SJSA1 (cell line): ENCODE measurements at places on chromosomes 2 and 18.

- no peak for DNase-seq
- peak overlapping the region; percentile 93 for H3K27ac ChIP-seq
- H3K36me3 ChIP-seq, result no peaks in the 10 kb centered on the region
- H3K4me3 ChIP-seq, result no peak overlapping the region
- H3K27me3 ChIP-seq, result no peaks in the 10 kb centered on the region
- peaks cover 52% of the 10 kb centered on the region for H3K4me1 ChIP-seq
Measured at GRCh38 chr2:150526006-150526405, 38.5 kb upstream of the RND3 start.

DNA sequence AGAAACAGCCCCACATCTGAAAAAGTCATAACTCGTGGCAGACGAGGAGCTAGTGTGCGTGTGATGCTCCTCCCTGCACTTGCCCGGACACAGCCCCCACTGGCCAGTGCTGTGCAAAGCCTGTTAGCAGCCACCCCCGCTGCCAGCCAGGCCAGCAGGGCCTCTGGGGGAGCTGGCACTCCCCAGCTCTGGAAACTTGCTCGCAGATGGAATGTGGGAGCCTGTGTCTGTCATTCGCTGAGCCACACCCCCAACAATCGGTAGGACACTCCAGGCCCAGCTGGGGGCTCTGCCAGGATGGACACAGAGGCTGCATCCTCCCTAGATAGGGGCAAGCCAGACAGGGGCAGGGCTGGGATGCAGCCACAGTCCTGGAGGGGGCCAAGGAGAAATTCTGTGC is 62.4 kb upstream of the ATG16L1 start:
- no peaks in the 10 kb centered on the region for H3K27me3 ChIP-seq
- H3K27ac ChIP-seq, result no peak overlapping the region
- DNase-seq, result no peak
- H3K36me3 ChIP-seq, result no peaks in the 10 kb centered on the region

DNA sequence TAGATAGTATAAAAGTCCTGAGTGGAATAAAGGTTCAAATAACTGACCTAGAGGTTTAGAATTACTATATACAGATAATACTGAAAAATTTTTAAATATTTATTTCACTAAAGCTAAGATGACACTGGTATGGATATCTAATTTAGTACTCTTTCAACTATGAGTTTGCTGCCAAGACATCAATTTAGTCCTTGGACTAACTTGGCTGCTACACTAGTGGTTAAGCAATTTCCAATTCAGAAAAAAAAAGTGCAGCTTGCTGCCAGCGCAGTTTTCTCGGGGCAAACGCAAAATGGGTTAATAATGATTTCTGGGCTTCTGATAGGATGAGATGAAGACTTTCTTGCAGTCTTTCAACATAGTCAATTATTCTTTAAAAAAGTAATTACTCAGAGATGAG is 10.8 kb downstream of the BUB1 start:
- peaks cover 89% of the 10 kb centered on the region for H3K36me3 ChIP-seq
- H3K27me3 ChIP-seq, result no peaks in the 10 kb centered on the region
- no peak for DNase-seq
- H3K4me1 ChIP-seq, result no peaks in the 10 kb centered on the region

DNA sequence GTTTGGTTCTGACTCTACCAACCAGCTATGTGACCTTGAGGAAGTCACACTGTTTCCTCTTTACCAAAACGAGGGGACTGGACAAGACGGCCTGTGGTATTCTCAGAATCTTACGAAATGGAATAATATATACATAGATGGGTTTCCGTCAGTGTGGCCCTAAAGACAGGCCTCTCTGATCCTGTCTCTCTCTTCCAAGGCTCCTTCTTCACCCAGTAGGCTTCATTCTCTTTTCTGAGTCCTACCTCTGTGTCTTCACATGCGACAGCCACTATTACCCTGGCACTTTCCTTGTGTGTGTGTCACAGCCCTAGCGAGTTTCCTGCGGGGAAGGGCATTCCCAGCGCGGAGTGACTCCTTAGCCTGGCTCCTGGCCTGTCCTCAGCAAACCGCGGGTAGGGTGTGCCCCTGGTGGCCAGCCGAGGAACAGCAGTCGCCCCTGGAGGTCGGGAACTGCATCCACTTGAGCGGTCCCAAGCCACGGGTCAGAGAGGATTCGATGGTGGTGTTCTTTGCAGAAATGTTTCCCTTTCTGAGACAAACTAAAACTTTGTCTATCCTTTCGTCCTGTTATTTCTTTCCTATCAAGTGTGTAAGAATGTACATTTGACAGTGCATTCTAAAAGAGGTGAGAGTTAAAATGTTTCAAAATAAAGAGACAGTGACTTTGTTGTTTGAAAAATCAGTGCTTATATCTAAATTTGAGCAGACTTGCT is 63.3 kb downstream of the RAB31 start:
- no peak overlapping the region for H3K4me3 ChIP-seq
- H3K36me3 ChIP-seq, result peaks cover 5% of the 10 kb centered on the region; the same call in 1 of the 2 replicates
- H3K27ac ChIP-seq, result no peak overlapping the region
- no peaks in the 10 kb centered on the region for H3K27me3 ChIP-seq
- no peak for DNase-seq

- H3K27me3 ChIP-seq, result no peaks in the 10 kb centered on the region
- H3K4me1 ChIP-seq, result peaks cover 26% of the 10 kb centered on the region
- no peak overlapping the region for H3K4me3 ChIP-seq
- no peak for DNase-seq
Measured at GRCh38 chr2:190637903-190638618, 10.8 kb upstream of the NAB1 start.

DNA sequence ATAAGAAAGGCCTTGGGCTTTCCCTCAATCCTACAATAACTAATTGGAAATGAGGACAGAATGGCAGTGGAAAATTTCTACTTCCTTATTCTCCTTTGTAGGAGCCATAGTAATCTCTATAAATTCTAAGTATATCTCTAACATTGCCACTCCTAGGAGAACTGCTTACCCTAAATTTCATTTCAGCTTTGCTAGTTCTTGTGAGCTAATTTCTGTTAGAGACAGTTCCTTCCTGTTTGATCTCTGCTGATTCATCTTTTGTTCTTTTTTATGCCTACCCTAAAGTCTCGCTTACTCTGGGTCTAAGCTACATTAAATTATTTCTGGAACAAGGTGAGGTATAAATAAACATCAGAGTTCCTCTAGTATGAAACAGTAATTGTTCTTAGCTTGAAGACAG is 25.7 kb downstream of the ABHD3 start:
- no peaks in the 10 kb centered on the region for H3K27me3 ChIP-seq
- no peak overlapping the region for H3K27ac ChIP-seq
- peaks cover 18% of the 10 kb centered on the region for H3K4me1 ChIP-seq
- DNase-seq, result peak; percentile 12
- no peak overlapping the region for H3K4me3 ChIP-seq
- no peaks in the 10 kb centered on the region; the same call in 1 of the 2 replicates for H3K36me3 ChIP-seq

- H3K4me1 ChIP-seq, result peaks cover 23% of the 10 kb centered on the region
- H3K36me3 ChIP-seq, result no peaks in the 10 kb centered on the region
- DNase-seq, result peak; percentile 46
- no peak overlapping the region for H3K27ac ChIP-seq
- H3K27me3 ChIP-seq, result no peaks in the 10 kb centered on the region
Measured at GRCh38 chr2:102072741-102073140, 69.8 kb upstream of the IL1R1 start.

DNA sequence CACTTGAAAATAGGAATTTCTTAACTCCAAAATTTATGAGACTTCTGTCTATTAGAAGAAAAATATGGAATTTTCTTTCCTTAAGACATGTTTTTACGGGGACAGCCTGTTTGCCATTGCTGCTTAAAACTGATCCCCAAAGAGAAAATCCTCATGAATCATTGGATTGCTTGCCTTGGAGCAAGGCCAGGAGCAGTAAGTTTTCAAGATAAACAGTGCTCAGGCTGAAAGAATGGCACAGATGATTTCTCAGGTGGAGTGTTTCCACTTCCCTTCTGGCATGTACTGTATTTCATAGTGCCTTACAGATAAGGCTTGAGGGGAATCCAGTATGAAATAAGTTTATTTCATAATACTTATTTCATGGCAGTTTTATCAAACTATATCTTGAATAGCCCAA is 74.3 kb upstream of the MMADHC start:
- H3K27me3 ChIP-seq, result no peaks in the 10 kb centered on the region
- no peak overlapping the region for H3K4me3 ChIP-seq
- H3K4me1 ChIP-seq, result peaks cover 21% of the 10 kb centered on the region
- H3K36me3 ChIP-seq, result no peaks in the 10 kb centered on the region
- H3K27ac ChIP-seq, result no peak overlapping the region
- DNase-seq, result peak; percentile 36
